MV-4-11 (cell line): ENCODE measurements at places on chromosomes 7 and 10.

GRCh38 chr10:82091413-82091812 is 216.4 kb downstream of the NRG3 start:
- DNase-seq, result no peak

- DNase-seq, result no peak
These were observed 348.5 kb upstream of the SHH start for GRCh38 chr7:156160811-156161210.

DNA sequence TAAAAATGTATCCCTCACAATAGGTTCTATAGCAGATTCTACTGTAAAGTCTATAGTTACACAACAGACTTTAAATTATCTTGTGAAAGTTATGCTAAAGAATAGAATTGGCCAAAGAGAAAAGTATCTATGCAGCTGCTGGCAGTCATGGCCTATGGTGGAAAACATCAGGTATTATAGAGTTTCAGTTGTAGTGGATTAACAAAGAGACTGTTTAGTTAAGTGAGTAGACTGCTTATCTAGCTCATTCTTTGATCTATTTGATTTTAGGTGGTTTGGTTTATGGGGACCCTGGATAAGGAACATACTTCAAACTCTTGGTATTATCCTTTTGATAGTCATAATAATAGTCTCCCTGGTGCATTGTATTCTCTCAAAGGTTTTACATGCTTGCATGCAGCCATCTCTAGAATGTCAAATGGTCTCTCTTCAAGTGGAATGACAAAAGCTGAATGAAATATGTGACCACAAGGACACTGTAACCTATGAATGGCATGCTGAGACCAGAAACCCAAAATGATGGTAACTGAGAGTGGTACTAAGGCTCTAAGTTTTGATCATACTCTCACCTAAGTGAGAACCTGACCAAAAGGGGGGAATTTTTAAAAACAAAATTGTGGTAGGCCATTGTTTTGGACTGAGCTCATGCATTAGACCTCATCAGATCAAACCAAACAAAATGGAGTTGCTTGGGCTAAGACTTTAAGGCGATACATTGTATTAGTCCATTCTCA is 54.9 kb upstream of the NAMPT start:
- DNase-seq, result no peak

GRCh38 chr10:100081075-100082001 is at the start of gene CPN1:
TSS of gene CPN1 (minus strand) at chr10:100081869. CDS start at chr10:100081625, 244 bp downstream.
- no peak for DNase-seq
